ENCODE measurements at places on chromosomes 6 and 20.

GRCh38 chr20:36855241-36855657 lies 20.7 kb upstream of the TLDC2 start:
- DNase-seq: no peak

DNA sequence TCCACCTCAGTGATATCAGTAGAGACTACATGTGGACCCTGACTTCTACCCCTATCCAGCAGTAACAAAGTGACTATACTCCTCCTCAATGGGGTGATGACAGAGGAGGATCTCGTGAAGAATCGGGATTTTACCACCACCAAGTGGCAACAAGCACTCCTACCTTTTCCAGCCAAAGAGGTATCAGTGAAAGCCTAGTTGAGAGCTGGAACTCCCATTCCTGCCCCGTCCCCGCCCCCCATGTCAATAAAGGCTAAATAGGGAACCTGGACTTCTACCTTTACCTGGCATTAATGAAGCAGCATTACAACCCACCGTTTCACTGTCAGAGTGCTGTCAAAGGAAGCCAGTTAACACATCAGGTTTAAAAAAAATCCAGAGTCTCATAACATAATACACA lies 45.3 kb downstream of the RNF24 start:
- no peak for DNase-seq

DNA sequence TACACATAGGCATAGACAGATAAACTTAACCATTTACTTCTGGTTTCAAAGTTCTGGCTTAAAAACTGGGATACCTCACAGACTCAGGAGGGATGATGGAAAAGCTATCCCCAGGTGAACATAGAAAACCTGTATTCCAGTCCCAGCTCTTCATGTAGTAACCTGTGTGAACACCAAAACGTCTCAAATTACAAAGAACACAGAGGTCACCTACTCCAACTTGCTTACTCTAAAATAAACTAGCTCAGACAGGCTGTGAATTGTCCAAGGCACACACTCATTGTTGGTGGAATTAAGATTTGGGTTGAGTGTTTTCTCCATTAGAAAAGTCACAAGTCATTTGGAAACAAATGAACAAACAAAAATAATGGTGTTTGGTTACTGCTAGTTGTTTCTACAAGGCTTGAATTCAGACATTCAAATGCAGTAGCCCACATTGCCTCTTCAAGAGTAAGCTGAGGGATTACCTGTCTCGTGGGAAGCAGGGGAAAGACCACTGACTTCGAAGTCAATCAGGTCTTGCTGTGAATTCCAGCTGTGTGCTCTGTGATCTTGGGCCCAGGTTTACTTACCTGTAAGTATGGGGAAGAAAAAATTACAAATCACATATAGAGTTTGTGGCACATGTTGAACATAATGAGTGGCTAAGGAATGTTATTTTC lies 48.2 kb upstream of the LRRC1 start:
- no peak for DNase-seq

DNA sequence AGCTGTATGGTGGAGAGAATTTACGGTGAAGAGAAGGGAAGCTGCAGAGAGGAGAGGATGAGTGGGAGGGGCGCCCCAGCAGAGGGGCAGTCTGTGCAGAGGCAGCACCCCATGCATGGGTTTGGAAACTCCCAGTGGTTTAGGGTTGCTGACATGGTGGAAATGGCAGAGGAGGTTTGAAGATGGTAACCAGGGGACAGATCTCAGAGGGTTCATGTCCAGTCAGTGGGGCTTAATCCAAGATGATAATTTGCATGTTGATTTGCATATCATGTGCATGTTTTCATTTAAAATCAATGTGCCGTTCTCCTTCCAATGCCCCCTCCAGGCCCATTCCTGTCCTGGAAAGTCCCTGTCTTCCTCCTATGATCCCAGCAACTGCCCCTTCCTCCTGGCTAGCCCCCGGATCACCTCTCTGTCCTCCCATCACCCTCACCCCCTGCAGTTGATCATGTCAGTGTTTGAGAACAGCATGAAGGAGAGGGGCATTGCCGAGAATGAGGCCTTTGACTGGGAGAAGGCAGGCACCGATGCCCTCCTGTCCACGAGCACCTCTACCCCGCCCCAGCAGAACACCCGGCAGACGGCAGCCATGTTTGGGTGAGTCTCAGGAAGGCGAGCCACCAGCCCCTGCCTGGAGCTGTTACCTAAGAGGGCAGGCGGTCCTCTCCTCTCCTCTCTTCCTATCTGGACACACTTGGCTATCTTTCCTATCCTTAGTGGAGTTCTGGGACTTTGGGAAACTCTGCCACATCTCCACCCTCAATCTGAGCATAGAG lies 14.3 kb downstream of the TTBK1 start:
- no peak for DNase-seq

DNA sequence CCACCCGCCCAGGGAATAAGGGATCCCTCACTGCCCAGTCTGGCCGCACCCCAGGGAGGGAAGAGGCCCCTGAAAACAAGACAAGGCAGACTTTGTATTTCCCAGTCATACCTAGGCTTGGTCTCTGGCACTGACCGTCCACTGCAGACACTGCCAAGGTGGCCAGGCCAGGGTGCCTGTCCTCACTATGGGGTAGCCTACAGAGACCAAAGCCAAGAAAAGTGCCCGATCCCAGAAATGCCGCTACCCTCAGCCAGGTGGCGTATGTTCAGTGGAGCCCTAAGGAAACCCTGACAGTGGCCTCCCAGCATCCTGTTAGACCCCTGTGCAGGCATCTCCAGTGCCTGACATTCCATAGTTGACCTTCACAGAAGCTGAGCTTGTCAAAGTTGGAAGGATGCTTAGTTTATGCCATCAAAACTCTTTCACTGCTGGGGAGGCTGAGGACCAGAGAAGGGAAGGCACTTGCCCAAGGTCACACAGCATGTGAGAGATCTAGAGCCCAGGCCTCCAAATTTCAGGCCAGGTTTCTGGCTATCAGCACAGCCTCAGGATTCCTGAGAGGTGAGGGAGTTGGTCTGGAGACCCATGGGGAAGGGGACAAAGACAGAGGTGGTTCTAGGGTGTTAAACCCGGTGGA lies 2.5 kb downstream of the SCRT2 start:
- DNase-seq: no peak

DNA sequence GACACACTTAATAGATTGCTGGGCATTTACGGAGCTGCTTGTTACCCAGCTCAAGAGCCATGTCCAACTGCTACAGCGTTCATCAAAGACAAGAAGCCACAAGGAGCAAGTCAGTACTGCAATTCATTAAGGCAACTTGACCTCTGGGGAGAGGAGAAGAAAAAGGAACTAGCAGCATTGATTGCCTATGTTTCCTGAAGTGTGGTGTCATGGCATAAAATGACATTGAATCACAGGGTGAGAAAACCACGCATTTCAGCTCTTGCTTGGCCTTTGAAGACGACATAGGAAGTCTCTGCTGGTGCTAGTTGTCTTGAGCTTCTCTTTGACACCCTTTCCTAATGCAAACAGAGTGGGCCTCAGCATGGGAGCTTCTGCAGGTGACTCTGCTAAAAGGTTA lies 139.1 kb downstream of the CDH26 start:
- DNase-seq: no peak

- no peak for DNase-seq
These were observed 238.8 kb downstream of the PAX1 start for GRCh38 chr20:21944227-21944626.

- DNase-seq: no peak
These were observed 422 bp downstream of the NCR3 start for GRCh38 chr6:31592396-31592771.

DNA sequence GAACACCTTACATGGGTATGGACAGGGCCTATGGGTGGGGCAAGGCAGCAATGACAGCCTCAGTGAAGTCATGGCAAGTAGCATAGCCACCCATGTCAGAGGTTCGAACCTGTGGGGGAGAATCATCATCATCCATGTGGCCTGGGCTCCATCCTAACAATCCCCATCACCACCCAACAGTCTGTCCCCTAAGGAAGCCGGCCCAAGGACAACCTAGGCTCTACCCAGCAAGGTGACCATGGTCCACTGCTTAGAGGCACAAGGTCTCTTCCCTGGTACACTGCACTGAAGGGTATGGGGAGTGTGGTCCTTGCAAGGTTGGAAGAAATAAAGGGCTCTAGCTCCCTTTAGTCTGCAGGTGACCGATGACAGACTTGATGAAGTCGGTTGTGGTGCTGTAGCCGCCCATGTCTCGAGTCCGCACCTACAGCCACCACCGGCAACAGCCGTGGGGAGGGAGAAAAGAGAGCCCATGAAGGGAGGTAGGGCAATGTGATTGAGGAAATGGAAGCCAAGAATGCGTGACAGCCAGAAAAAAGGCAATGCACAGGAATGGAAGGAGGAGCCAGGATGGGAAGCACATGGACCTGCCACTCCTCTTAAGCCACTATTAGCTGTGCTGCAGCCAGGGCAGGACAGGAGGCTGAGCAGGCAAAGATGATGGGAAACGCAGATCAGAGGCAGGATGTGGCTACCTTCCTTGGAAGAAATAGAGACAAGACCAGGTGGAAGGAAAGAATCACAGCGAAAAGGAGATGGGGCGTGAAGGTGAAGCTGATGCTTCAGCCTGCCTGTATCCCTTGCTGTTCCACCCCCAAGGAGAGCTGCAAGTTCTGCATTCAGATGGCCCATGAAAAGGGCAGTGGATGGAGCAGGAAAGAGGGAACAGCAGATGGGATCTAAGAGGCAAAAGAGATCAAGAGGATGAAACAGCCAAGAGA lies 5.3 kb downstream of the IDH3B start:
- DNase-seq: no peak

DNA sequence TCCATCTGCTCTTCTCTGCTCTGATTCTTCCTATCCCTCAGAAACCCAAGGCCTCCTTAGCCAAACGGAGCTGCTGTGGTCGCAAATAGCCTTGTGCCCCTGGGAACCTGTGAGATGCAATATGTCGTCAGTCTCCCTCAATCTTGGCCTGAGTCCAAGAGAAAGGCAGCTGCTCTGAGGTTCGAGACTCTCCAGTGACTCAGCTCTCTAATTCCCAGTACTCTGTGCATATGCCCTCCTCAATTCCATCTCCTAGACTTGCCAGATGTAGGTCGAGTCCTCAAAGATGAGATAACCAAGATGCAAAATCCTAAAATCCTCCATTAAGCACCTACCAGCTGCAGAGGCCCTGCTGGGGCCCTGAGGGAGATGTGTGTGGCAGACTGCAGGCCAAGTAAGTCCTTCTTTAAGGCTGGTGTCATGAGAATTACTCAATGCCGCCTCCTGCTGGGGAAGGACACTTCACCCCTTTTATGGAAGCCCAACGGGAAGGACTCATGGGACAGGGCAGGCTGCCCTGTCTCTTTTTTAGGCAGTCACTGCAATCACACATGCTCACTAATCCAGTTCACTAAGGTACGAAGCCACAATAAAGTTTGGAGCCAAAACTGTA lies 28.5 kb downstream of the C6orf15 start:
- peak; percentile 91 for DNase-seq

Measured in skeletal muscle cell (primary cell).